ENCODE measurements at places on chromosomes 2 and 18. TPM values are rescaled to one million over a fixed set of nuclear protein-coding genes. Genes with fewer than 3 reads are reported as not detected.

DNA sequence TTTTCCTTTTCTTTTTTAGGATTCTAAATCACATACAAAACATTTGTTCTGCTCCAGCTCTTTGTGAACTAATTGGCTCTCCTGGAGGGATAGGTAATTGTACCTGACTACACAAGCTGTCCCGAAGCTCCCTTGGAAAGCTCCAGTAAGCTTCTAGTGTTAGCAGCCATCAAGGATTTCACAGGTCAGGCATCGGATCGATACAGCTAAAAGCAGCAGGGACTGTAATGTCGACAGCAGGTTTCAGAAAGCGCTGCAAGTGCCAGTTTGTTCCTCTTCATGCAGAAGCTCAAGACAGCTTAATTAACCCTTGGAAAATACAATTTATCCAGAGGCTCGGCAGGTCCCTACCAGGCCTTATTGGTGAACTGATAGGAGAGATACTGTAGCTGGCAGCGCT, 87.2 kb upstream of the VRK2 start:
- DNase-seq: no peak

ANKRD62 gene
- not detected for total RNA-seq

GGCX gene
- 34.2 TPM for total RNA-seq

OTX1 gene
- not detected for total RNA-seq

GRCh38 chr2:96341641-96342040, 6.1 kb downstream of the NCAPH start:
- DNase-seq: no peak

AKAIN1 gene
- total RNA-seq: not detected

KCNS3 gene
- total RNA-seq: not detected

GRCh38 chr2:160157861-160158829, 41.9 kb downstream of the ITGB6 start:
- no peak for DNase-seq

DNA sequence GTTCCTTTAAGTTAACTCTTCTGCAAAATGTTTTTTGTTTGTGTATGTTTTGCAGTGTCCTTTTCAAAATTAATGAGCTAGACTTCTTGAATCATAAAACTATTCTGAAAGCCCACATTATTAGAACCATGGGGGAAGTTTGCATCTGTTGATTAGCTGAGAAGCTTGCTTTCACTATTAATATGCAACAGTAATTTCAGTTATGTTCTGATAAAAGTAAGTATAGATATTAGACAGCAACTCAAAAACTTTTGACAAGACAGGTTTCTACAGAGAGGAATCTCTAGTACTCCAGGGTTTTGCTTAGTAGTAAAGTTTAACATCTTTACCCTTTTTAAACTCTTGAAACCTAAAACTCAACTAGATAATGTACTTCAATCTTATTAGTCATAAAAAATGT, 147.8 kb downstream of the UBE2E3 start:
- DNase-seq: no peak

DNA sequence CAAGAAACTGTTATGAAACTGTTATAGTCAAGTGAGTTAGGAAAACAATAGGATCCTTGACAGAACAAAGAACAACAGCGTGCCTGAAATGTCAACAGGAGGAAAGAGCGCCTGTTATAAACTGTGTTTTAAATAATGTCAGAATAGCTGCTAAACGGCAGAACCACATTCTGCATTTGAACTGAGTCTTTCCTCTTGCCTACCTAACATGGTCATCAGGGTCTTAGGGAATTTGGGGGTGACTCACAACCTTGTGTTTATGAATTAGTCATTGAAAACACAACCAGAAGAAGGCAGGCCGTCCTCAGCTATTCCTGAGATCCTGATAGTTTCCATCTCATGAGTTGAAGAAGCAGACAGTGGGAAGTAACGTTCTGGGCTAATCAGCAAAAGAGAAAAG, 222.0 kb upstream of the FN1 start:
- no peak for DNase-seq

DNA sequence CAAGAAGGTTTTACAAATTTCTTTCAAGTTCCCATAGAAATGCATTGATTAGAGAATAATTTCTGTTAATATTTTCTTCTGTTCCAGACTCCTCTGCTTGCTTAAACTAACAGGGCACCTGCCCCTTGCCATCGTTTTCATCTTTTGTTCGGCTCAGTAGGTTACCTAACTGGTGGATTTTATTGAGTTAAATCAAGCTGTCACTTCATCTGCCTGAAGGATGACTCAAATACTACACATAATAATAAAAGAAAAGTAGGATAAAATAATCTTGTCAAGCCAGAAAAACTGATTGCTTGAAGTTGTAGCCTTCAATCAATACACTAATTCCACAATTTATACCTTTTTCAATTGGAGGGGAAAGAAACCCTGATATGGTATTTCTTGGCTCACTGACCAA, 234.0 kb downstream of the NR4A2 start:
- DNase-seq: no peak

ARHGEF4 gene
- total RNA-seq: 2.0 TPM

RAX gene
- not detected for total RNA-seq

- DNase-seq: no peak
These were observed 211.3 kb upstream of the APCDD1 start for GRCh38 chr18:10242936-10243680.

Data from naive thymus-derived CD4-positive, alpha-beta T cell (primary cell).